Vagina (tissue), 2 donors: ENCODE measurements at places on chromosomes 6 and 20.

DNA sequence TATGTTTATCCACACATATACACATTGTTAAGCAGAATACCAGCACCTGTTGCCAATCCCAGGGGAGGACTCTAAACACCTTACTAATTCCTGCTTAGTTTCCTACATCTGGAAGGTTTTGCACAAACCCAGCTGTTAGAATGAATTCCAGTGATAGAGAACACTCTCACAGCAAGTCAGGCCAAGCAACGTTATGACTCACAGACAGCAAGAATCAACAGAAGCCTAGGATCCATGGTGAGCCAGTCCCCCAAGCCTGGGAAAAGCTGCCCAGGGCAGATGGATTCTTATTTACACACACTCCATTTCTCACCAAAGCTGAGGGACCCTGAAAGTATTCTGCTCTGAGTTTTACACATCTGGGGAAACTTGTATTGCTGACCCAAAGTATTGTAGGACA is 291.7 kb downstream of the SLC35F1 start:
- no peak for DNase-seq

- no peak for DNase-seq
Measured at GRCh38 chr6:14147891-14148290, 30.3 kb downstream of the CD83 start.

- no peak for DNase-seq
Measured at GRCh38 chr6:159126590-159126989, 42.6 kb upstream of the FNDC1 start.

DNA sequence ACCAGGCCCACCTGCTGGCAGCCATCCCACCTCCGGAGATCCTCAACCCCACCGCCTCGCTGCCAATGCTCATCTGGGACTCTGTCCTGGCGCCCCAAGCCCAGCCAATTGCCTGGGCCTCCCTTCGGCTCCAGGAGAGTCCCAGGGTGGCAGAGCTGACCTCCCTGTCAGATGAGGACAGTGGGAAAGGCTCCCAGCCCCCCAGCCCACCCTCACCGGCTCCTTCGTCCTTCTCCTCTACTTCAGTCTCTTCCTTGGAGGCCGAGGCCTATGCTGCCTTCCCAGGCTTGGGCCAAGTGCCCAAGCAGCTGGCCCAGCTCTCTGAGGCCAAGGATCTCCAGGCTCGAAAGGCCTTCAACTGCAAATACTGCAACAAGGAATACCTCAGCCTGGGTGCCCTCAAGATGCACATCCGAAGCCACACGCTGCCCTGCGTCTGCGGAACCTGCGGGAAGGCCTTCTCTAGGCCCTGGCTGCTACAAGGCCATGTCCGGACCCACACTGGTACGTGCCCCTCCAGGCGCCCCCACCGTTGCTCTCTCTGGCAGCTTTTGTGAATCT is 1.1 kb downstream of the SNAI1 start:
- DNase-seq, result no peak

- no peak for DNase-seq
Measured at GRCh38 chr6:107786179-107786578, 37.9 kb downstream of the SCML4 start.

GRCh38 chr6:111230351-111231089 is 143.2 kb downstream of the SLC16A10 start:
- no peak for DNase-seq

DNA sequence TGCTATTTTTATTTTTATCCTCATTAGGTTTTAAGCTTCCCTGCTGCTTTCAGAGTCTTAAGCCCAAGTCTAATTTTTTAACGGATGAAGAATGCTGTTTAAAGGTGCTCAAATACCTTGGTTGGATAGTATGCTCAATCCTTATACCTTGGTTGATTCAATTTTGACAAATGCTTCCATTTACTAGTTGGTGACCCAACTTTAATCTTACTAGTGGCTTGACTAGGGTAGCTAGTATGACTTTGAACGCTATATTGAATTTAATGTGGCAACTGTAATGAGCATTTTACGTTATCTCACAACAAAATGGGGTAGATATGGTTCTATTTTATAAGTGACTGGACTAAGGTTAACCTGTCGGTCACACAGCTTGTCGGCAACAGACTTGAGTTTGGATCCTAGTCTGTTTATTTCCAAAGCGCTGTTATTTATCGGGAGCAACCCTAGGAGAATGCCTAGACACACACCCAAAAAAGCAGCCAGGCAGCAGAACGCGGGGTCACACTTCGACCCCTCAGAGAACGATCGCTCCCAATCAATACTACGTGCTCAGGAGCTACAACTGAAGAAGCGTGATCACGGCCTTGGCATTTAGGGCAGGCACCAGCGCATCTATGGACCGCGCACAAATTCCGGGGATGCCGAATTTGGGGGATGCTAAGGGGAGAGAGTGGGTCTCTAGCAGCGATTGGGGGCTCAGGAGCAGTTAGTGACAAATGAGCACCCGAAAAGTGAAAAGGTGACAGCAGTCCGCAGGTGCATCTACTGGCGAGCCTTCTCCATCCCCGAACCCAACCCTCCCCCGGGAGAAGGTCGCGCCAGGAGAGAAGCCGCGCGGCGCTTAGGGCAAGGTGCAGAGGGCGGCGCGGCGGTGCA is 586 bp upstream of the ALDH5A1 start:
- no peak for DNase-seq

GRCh38 chr6:37313723-37314486 is 39.9 kb upstream of the RNF8 start:
- no peak for DNase-seq

DNA sequence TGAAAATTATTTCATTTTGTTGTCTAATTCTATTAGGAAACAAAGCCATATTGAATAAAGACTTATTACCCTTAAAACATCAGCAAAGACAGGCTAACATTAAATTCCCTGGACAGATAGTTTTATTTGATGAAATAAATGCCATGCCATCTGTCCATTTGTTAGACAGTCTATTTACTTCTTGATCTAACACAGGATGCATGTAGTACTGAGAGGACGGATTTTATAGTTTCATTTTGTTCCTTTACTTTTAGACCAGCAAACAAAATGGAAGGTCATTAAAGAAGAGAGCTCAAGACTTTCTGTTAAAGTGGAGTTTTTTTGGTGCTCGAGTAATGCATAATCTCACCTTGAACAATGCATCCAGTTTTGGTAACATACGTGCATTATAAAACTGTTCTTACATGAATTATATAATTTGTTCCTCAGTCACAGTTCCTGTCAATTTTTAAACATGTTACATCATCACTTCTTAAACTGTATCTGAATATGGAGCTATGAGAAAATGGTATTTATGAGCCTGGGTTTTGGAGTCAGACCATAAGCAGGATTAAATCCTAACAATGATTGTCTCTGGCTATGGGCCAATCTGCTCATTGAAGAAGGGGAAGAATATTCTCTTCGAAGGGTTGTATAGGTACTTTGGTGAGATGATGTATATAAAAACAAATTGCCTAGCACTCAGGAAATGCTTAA is 46.0 kb downstream of the RFX6 start:
- no peak for DNase-seq
